Breast epithelium (tissue), 4 donors: ENCODE measurements at places on chromosomes 6 and 20. TPM values are rescaled to one million over a fixed set of nuclear protein-coding genes. Genes with fewer than 3 reads are reported as not detected.
A peak's percentile ranks its signal among the peaks of the same experiment; 100 is the strongest.

DNA sequence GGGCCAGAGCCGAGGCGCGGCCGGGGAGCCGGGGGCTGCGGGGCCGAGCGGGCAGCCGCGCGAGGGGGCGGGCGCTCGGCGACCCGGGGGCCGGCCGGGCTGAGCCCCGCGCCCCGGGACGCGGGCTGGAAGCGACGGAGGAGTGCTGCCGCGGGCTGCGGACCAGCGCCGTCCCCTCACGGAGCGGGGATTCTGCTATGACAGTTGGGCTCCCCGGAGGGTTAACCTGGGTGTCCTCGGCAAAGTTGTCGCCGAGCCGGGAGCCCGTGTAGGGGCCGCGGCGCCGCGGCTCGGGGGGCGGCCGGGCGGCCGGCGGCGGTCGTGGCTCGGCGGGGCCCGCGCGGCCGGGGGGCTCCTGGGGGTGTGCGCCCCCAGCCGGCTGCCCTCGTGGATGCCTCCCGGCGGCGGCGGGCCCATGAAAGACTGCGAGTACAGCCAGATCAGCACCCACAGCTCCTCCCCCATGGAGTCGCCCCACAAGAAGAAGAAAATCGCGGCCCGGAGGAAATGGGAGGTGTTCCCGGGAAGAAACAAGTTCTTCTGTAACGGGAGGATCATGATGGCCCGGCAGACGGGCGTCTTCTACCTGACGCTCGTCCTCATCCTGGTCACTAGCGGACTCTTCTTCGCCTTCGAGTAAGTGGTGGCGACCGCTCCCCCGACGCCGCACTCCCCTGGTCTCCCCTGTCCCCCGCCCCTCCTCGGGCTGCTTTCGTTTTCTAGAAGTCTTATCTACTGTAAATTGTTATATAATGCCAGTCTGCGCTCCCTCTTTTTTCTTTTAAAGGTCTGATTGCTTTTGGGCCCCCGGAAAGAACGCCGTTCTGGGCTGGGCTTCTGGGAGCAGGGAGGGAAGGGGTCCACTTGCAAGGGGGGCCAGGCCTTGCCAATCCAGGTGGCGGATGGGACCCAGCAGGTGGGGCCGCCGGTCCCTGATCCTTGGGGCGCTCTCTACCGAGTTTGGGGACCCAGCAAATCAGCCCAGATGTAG lies 936 bp downstream of the ZDHHC14 start:
- H3K4me3 ChIP-seq = peak overlapping the region; percentile 99
- DNase-seq = no peak
- no peaks in the 10 kb centered on the region for H3K4me1 ChIP-seq
- peak overlapping the region; percentile 98 for H3K27ac ChIP-seq
- H3K36me3 ChIP-seq = no peaks in the 10 kb centered on the region

LRRC73 gene
- 0.33 TPM for total RNA-seq

DNA sequence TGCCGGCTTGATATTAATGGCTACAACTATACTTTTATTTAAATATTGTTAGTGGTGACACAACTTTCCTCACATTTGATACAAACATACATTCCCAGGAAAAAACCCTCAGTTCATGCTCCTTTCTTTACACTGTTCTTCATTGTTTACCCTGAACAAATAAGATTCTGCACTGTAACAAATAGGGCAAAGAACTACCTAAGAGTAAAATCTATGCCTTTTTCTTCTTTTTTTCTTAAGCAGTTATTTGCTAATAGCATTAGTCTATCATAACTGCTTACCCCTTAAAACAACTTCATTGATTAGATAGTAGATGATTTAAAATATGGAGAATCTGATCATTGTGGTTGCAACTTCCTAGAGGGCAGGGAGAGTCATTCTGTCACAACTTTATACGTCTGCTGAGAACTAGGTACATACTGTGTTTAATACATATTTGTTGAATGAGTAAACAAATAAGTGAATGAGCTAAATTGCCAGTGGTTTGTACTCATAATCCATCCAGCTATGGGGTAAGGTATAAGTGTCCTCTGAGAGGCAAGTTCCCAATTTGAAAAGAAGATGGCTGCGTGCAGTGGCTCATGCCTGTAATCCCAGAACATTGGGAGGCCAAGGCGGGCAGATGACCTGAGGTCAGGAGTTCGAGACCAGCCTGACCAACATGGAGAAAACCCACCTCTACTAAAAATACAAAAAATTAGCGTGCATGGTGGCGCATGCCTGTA lies 161.0 kb downstream of the CDK19 start:
- no peak for DNase-seq
- H3K4me1 ChIP-seq = no peaks in the 10 kb centered on the region
- no peak overlapping the region for H3K27ac ChIP-seq
- H3K4me3 ChIP-seq = no peak overlapping the region
- H3K27me3 ChIP-seq = no peaks in the 10 kb centered on the region

DNA sequence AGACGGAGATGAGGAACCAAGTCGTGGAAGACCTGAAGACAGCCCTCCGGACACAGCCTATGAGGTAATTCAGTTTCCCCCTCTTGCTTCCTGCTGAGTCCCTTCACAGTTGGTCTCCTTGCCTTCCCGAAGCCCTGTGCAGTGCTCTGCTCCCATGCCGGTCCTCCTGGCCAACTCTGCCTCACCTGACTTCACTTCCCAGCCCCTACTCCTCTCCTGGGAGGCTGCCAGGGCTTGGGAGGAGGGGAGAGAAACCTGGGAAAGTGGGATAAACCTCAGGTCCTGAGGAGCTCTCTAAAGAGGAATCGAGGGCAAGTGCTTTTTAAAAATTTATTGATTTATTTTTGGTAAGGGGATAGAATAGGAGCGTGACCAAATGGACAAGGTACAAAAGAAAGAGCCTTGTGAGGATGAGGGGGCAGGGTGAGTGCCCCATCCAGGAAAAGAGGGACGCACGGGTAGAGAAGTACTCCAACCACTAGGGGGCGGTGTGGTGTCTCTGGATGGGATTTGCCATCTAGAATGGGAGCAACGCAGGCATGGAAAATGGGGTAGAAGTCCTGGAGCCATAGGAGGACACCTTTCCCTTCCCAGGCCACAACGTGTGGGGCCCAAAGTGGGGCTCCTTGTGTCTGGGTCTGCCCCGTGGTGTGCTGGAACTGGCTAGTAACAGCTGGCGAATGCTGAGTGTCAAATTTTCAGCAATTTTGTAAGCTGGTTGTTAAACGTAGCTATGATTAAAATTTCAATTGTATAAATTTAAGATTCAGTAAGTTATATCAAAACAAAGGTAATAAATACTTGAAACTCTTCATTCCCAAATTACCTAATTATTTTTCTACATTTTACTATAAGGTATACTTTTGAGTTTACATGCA lies 69.0 kb downstream of the MOCS1 start:
- no peak overlapping the region for H3K4me3 ChIP-seq
- H3K4me1 ChIP-seq = no peaks in the 10 kb centered on the region
- H3K27me3 ChIP-seq = no peaks in the 10 kb centered on the region
- DNase-seq = peak; percentile 74
- no peak overlapping the region for H3K27ac ChIP-seq
- no peaks in the 10 kb centered on the region for H3K36me3 ChIP-seq

GRCh38 chr6:15504581-15505350 lies 158.1 kb downstream of the DTNBP1 start:
- DNase-seq = peak; percentile 68
- H3K4me3 ChIP-seq = peak overlapping the region; percentile 33
- H3K27me3 ChIP-seq = no peaks in the 10 kb centered on the region
- peak overlapping the region; percentile 62 for H3K27ac ChIP-seq
- no peaks in the 10 kb centered on the region for H3K36me3 ChIP-seq

GRCh38 chr6:145323646-145324045 lies 411.7 kb downstream of the EPM2A start:
- H3K4me1 ChIP-seq = no peaks in the 10 kb centered on the region
- no peak for DNase-seq
- no peaks in the 10 kb centered on the region for H3K36me3 ChIP-seq
- H3K27ac ChIP-seq = no peak overlapping the region
- H3K4me3 ChIP-seq = no peak overlapping the region

- no peak for DNase-seq
- no peaks in the 10 kb centered on the region for H3K36me3 ChIP-seq
- no peak overlapping the region for H3K4me3 ChIP-seq
- H3K27me3 ChIP-seq = no peaks in the 10 kb centered on the region
Observed at GRCh38 chr6:140052736-140053729, 678.6 kb upstream of the CITED2 start.
